Adipose tissue (tissue), 3 donors: ENCODE measurements at places on chromosomes 16 and 17. TPM values are rescaled to one million over a fixed set of nuclear protein-coding genes. Genes with fewer than 3 reads are reported as not detected.

PGAP3 gene
- 8.4 TPM for polyA plus RNA-seq

SLC16A6 gene
- 0.56 TPM for polyA plus RNA-seq

SPATA32 gene
- polyA plus RNA-seq: 0.05 TPM

FAM83G gene
- 5.8 TPM for polyA plus RNA-seq

KRTAP2-1 gene
- polyA plus RNA-seq: not detected

WNT9B gene
- polyA plus RNA-seq: 0.34 TPM

TP53TG3F gene
- polyA plus RNA-seq: not detected

SLFN13 gene
- 1.7 TPM for polyA plus RNA-seq

TBC1D3B gene
- polyA plus RNA-seq: not detected

CLEC10A gene
- polyA plus RNA-seq: 1.3 TPM

GINS2 gene
- 0.62 TPM for polyA plus RNA-seq

MYADML2 gene
- not detected for polyA plus RNA-seq

CDH15 gene
- 0.09 TPM for polyA plus RNA-seq

SNAI3 gene
- 0.22 TPM for polyA plus RNA-seq

LRRC37B gene
- 3.1 TPM for polyA plus RNA-seq
